CD4-positive, alpha-beta memory T cell (primary cell): ENCODE measurements at places on chromosomes 1 and 21.

GRCh38 chr1:27299385-27300271 is 22.3 kb upstream of the TMEM222 start:
- no peak for DNase-seq

DNA sequence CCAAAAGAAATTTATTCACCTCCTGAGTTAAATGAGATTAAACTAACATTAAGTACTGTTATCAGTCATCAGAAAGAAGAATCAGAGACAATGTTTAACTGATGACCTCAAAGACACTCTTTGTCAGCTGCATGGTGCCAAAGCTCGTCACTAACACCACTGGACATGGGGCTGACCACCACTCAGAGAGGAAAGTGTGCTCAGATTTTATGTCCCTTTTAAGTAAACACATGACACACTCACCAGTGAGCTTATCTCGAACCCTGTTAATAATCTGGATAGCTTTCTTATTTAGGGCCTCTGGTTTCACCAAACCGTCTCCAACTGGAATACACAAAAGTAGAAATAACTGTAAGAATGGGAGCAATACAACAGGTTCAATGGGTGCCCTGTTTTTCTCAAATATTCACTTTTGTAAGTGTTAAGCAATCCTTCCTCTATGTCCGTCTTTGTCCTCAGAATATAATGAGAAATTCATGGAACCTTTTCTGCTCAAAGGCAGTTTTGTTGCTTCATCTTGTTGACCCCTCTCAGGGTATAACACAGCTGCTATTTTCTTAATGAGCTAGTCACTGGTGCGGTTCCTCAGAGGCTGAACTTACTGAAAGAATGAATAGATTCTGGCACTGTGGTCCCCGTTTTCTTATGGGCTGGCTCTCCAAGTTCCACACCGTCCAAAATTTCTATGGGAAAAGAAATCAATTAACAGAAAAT is 9.5 kb upstream of the EXOSC10 start:
- DNase-seq, result no peak

DNA sequence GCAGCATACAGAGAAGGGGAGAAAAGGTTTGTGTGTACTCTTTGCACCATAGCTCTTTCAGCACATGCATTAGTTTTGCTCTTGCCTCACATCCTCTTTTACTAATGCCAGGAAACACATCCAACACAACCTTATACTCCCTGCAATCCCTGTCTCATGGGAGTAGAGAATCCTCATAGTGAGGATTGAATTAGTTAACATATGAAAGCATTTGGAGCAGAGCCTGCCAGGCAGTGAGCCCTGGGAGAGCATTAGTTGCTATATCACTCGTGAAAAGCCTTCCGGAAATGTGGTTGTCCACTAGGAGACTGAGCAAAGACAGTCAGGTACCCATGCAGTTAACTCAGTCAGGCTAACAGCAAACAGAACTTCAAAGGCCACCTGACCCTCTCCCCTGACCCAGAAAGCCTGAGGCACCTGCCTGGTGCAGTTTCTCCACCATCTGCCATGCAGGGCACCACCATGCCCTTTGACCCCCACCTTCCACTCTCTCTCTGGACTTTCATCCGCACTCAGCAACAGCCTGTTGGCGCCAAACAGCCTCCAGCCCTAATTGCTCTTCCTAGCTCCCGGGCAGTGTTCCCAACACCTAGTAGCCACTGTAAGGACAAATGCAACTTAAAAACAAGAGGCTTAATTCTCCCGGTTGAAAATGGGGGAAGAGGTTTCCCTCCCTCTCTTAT is 14.9 kb upstream of the AGT start:
- no peak for DNase-seq

GRCh38 chr1:184485751-184486723 is 99.2 kb downstream of the C1orf21 start:
- no peak for DNase-seq

DNA sequence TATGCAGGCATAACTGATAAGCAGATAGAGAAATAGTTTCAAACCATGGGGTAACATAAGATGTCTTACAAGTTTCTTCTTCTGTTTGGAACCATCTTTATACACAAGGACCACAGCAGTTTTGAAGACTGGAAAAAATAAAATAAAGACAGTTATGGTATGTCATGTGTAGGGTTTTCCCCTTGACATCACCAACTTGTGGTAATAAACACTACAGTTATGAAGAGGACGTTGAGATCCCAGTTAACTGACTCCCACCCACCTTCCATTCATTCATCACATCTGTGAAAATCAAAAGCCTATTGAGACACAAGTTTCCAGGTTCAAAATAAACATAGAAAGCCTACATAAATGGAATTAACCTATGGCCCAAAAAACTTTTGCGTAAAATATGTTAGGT is 92.5 kb upstream of the KRTAP19-8 start:
- no peak for DNase-seq

GRCh38 chr1:110556471-110556807 is 37.5 kb upstream of the KCNA10 start:
- no peak for DNase-seq
